Umbilical cord (tissue), 2 donors: ENCODE measurements at places on chromosomes 2 and 18.

DNA sequence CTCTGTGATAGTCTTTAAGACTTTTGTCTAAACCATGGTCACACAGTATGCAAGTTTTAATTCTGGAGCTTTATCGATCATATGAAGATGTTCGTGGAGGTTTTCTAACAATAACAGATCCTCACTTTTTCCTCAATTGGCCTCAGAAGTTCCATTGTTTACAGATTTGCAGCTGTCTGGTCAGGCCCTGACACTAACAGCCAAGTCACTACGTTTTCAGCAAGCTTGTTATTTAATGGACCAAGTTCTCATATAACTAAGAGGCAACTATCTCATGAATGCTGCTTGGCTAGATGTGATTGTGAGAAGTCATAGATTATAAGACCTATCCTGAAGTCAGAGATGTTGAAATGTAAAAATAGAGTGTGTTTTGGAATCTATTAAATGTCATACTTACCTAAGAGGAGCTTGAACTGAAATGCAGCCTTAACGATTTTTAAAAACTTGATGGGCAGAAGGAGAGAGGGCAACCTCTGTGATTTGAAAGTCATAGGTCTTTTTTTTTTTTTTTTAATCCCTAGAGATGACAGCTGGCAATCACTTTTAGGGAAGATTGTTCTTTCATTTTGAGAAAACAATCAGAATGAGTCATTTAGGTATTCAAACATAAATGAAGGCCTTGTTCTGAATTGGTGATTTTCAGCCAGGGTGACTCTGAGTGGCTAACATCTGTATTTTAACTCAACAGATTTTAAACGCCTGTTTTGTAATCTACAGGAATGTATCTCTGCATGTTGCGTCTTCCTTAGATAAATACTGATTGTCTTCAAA lies 48.4 kb upstream of the NEMP2 start:
- no peak for DNase-seq

- no peak for DNase-seq
These were observed 14.6 kb downstream of the FHL2 start for GRCh38 chr2:105384216-105384615.

DNA sequence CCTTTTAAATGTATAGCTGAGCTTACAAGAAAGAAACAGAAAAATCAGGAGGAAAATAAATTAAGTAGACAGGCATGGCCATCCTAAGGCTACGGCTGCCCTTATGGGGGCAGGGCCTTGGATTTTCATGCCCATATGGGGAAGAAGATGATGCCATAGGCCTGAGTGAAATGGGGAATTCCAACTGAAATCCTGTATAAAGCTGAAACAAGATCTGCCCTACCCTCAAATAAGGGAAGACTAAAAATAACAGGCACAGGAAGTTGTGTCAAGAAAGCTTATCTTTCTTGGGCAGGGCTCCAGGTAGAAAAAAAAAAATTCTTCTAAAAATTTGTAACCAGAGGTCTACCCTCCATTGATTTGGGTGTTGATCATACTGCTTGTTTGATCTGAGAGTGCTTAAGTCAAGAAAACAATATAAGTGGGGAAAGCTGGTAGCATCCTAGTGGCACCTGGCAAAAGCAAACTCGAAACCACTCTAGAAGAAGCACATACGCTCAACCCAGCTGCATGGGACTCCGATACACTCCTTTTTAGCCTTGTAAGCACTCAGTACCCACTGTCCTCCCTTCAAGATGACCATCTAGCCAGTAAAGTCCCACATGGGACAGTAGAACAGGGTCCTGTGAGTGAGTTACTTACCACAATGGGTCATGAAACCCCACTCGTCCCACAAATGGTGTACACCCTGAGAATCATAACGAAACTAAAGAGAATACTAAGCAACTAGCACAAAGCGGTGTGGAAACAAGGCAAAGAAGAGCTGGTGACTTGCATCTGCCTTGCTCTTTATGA lies 22.3 kb downstream of the DNAH7 start:
- DNase-seq = no peak

- DNase-seq = no peak
These were observed 570.8 kb upstream of the CRIM1 start for GRCh38 chr2:35784777-35785176.

GRCh38 chr2:101946372-101947039 lies 45.3 kb upstream of the IL1R2 start:
- DNase-seq = no peak

DNA sequence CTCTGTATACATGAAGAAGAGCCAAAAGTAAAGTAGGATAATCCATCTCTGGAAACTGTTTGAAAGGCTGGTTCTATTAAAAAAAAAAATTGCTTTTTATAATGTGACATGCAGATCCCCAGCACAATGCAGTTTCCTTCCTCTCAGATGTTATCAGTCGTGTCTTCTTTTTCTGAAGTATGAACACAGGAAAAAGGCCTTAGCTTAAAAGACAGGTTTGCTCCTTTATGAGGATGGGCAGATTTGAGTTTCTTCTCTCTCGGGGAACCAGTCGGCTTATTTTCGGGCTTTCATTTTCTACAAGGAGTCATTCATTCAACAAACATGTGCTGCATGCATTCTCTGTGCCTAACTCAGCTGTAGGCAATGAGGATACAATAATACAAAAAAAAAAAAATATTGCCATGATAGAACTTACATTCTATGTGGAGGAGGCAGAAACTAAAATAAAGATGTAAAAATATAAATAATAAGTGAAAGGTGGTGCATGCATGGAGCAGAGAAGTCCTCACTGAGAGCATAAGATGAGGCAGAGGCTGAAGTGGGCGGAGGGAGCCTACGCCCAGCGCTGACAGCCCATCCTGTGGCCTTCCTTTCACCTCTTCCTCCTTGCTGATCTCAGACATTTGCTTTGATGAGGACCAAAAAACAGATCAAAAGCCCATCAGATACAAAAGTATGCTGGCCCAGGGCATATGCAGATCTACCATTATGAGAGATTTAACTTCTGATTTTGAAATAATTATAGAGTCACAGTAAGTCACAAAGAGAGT lies at the start of gene CD226:
TSS of gene CD226 (minus strand) at position 513 of the 773 bp plus-strand sequence. CDS start at position 46, 467 bp downstream.
- DNase-seq = no peak
